ENCODE measurements at places on chromosomes 1 and 21.

GRCh38 chr1:26003262-26003661 lies 5.4 kb upstream of the PAFAH2 start:
- DNase-seq, result no peak

- DNase-seq, result no peak
These were observed 3.5 kb upstream of the SLC44A5 start for GRCh38 chr1:75614399-75614756.

GRCh38 chr1:227816750-227817446 lies 1.4 kb downstream of the PRSS38 start:
- no peak for DNase-seq

DNA sequence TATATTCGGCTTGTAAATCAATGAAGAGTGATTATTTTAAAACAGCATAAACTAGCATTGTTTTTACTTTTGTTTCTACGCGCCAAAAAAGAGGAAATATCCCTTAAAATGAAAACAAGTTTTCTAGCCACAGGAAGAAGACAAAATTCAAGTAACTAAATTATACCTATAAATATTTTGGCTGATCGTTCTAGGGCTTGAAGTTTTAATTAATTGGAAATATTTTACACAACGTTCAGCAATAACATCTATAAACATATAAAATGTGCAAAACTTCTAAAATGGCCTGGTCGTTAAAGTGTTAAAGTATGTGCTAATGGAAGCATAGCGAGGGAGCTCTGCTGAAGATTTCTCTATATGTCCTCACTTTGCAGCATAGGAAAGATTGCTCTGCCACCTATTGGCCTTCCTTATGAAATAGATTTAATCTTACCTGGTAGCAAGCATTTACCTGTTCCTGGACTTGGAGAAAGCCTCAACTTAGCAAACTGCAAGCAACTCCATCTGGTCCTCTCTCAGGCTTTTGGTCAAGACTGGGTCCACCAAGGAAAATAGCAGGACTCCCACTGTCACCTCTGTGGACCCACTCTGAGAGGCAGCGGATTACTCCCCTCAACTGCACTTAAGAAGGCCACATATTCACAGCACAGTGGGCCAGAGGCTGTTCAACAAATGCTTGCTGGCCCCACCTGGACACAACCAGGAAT lies 351.3 kb upstream of the RUNX1 start:
- DNase-seq, result peak; percentile 44

DNA sequence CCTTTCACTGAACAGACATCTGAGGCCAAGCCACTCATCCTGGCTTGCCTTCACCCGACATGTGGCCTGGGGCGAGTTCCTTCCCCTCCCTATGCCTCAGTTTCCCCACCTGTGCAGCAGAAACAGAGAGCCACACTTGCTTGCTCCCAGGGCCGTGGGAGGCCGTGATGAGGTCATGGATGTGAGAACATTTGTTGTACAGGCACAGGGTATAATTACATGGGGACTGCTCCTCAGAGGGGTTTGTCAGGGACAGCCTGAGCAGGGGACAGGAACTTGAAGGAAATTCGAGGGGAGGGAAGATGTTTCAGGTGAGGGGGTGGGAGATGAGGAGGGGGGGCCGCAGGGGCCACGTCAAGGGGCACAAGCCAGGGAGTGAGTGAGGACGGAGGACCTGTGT lies 56.1 kb downstream of the ALPL start:
- DNase-seq, result no peak

- DNase-seq, result no peak
These were observed 176.8 kb downstream of the ZP4 start for GRCh38 chr1:237713916-237714315.

GRCh38 chr1:208225954-208226937 lies 17.9 kb downstream of the PLXNA2 start:
- DNase-seq, result no peak

GRCh38 chr1:1594602-1595260 lies 5.2 kb downstream of the FNDC10 start:
- DNase-seq, result no peak

GRCh38 chr1:229642376-229642775 lies 16.3 kb downstream of the URB2 start:
- DNase-seq, result no peak

DNA sequence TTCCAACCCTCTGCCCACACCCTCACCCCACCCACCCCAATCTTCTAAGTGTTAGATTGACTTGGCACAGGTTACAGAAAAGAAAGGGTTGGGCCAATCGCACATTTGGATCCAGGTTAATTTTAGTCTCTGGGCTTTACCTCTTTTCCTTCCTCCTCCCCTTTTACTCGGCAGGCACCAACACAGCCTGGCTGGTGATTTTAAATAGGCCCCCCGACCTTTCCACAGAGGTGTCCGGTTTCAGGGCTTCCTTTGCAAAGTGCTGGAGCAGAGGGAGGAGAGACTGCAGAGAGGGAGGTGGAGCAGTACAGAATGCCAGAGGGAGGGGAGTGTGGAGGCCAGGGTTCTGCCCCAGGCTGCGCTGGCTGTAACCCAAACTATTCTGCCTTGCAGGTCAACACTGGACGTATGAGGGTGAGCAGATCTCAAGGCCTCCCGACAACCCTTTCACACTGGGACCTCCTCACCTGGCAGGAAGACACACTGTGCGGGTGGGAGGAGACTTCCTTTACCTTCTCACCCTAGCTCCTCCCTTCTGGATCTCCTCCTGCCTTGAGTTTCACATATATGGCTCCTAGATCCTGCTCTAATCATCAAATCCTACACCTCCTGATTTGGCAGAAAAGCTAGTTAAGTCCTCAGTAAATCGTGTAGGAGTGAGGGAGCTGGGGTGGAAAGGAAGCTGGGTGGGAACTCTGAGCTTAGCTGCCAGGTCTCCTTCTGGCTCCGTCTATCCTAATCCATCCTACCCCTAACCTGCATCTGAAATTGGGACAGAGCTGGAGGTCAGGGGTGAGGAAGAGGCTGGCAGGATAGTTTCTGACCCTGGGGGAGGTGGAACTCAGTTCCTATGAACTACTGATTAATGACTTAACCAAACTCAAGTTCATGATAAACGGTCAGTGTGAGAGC lies 2.4 kb downstream of the CA14 start:
- no peak for DNase-seq

- DNase-seq, result no peak
These were observed 82.9 kb upstream of the SLC2A1 start for GRCh38 chr1:43041591-43041990.

GRCh38 chr1:156258859-156259258 lies 11.0 kb upstream of the PAQR6 start:
- no peak for DNase-seq

DNA sequence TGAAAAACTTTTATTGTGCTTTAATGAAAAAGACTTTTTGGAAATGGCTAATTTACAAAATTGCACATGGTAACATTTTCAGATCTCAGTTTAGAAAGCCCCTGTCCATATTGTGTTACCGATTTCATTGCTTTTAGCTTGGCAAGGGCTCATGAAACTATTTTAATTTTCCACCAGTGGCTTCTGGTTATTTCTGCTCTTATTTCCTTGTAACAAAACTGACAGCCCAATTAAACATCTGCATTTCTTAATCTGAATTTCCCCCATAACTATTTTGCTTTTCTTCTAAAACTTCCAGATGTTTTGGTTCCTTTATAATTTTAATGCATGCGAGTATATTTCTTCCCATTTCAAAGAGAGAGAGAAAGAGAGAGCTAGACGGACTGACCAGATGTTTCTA lies 264.8 kb downstream of the PTPRC start:
- DNase-seq, result no peak

GRCh38 chr1:39650431-39650830 lies 11.0 kb upstream of the HEYL start:
- no peak for DNase-seq

- DNase-seq, result no peak
These were observed 490.7 kb upstream of the B3GALT2 start for GRCh38 chr1:193676996-193677549.

- no peak for DNase-seq
These were observed 113.0 kb upstream of the ERG start for GRCh38 chr21:38611277-38611676.

GRCh38 chr1:226064816-226065248 lies 2.3 kb downstream of the H3-3A start:
- peak; percentile 33 for DNase-seq

- no peak for DNase-seq
These were observed 11.3 kb downstream of the C1orf105 start for GRCh38 chr1:172431721-172432192.

GRCh38 chr1:69985376-69985775 lies 220.0 kb downstream of the LRRC40 start:
- no peak for DNase-seq

- DNase-seq, result no peak
These were observed 185.1 kb downstream of the FOXD2 start for GRCh38 chr1:47622776-47623556.

DNA sequence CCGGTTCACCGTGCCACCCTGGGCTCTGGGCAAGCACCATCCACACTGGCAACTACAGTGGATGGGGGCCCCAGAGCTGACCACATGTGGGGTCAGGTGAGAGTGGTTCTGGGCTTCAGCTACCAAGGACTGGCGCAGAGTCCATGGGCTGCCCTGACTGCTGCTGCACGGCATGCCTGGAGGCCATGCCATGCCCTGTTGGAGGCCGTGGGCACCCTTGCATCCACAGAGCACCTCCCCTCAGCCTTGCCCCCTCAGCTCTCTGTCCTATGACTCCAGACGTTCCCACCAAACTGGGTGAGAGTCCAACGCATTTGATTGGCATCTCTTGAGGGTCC lies 15.5 kb downstream of the MORN1 start:
- no peak for DNase-seq

DNA sequence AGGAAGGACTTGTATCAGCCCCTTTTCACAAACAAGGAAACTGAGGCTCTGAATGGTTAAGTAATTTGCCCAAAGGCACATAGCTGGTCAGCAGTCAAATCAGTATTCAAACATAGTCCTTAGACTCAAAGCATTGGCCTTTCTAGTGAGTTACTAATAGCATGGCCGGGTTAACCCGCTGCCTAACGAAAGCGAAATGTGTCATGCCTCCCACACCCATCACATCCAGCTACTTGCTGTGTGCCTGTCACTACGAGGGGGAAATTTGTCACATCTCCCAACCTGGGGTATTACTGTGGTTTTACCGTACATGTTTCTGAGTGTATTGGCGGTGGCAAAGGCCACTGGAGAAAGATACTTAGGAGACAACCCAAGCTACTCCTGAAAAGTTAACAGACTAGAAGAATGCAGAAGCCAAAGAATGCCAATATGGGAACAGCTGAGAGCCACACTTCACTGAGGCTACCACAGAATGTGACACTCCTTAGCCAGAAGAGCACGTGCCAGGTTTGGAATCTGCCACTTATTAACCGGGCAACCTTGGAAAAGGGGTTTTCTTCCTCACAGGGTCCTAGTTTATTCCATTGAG lies 363.5 kb downstream of the KCNH1 start:
- no peak for DNase-seq

GRCh38 chr1:215636258-215636965 lies 69.3 kb downstream of the KCTD3 start:
- DNase-seq, result no peak

DNA sequence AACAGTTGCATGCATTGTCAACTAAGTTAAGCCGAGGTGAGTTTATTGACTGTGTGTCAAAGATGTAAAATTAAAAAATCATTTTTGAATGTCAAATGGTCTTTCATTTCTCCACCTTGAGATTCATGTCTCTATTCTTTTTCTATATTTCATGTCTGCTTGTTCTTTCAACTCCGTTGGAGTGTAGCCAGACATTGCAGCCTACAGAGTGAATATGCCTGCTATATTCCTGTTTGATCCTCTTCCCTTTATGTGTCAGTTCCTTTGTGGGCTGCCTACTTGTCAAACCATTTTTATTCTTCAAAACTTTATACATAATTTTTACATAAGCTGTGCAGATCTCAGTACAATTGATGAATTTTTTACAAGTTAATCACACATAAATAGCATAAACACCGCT lies 1325.8 kb upstream of the PRMT6 start:
- DNase-seq, result no peak

DNA sequence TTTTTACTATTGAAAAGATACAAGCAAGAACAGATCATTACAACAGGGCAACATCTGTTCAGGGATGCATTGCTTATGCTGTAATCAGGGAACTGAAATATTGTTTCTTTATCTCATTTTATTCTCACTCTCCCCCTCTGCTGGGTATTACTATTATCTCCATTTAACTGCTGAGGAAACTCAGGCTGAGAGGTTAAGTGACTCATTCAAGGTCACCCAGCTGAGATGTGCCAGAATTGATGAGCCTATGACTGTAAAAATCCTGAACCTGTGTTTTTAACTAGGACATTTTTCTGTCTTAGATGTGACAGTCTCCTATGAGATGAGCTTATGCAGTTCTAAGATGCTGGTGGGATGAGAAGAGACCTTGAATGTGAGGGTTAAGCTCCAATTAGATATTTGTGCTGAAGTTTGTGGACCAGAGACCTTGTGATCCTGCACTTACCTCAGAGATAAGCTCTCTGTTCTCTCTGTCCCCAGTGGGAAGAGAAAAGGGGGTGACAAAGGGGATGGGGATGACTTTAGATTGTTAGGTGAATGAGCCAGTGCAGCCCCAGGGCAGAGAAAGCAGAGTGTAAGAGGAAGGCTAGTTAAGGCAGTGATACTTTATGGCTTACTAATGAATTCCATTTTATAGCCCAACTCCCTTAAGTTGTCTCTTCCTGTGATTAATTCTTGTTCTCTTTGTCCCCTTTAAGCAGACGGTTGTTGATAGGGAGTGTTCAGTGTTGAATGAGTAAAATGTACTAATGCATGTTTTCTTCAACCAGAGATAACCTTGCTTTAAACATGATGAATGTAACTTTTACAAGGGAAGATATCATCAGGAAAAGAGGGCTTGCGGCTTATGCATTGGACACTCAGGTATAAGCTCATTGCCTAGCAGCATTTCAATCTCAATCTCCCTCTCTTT lies 111.4 kb downstream of the HLX start:
- no peak for DNase-seq

DNA sequence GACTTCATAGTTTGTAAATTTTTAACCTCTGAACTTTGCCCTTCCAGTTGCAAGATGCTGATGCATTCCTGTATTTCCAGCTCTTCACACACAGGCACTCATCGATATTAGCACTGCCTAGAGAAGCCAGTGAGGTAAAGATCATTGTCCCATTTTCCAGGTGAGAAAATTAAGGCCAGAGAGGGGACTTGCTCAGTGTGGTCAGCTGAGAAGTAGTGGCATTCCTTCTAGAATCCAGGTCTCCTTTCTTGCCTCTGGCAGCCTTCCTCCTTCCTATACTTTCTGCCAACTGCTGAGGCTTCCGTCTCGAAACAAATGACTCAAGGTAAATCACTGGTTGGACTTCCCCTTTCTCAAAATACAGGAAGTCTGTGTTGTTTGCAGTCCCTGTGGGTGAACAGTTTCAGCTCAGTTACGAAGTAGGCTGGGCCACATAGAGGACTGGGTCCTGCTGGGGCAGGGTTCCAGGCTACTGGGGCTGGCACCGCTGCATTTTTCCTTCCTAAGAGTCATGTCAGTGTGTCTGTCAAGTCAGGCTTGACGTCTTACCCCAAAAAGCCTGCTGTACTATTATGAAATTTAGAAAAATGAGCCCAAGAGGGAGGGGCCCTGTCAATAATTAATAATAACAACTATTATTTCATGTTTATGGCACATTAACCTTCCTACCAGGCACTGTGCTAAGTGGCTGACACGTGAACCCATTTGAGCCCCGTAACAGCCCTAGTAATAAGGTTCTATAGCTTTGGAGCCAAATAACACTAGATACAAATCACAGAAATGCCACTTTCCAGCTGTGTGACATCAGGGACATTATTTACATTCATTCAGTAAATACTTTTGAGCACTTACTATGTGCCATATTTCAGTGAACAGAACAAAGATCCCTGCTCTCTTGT lies 16.6 kb upstream of the RNF19B start:
- peak; percentile 82 for DNase-seq

Data from germinal center (tissue), 1 donor.